Astrocyte (in vitro differentiated cells and primary cell): ENCODE measurements at places on chromosomes 2 and 18.

- no peak for DNase-seq
These were observed 396.5 kb downstream of the TNS1 start for GRCh38 chr2:217606296-217606695.

DNA sequence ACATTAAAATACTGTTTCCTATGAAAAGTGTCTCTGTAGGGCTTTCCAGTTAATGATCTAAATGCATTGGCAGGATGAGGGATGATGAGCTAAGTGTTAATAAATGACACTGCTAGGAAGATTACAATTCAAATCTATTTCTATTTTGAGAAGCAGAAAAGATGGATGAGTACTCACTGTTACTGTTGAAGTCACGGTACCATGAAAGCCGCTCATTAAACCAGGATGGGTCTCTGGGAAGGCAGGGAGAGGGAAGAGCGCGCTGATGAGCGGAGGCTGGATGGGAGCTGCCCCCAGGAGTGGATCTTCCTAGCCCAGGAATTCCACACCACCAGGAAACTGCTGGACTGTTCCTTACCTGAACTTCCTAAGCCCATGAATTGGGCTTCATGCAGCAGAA, 27.1 kb upstream of the TXNDC2 start:
- no peak for DNase-seq

- peak; percentile 94 for DNase-seq
These were observed at the start of gene PSMD14 for GRCh38 chr2:161308178-161308955. TSS of gene PSMD14 (plus strand) at chr2:161308425. CDS start at chr2:161318826, 10,401 bp downstream.

DNA sequence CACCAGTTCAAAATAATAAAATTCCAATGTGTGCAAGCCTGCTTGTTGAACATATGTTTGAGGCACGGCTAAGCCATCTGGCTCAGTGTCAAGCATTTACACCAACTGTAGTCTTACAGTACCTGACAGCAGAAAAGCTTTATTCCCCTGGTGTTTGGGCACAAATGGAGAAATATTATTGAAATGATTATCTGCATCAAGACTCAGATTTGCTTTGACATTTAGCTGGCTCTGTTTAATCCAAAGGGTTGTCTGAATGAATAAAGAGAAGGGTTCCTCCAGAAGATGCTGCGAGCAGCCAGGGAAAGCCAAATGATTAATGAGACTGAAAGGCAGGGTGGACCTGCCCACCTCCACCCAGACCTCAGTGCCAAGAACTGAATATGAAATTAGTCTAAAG, 393.2 kb upstream of the GALNT5 start:
- peak; percentile 44 for DNase-seq

DNA sequence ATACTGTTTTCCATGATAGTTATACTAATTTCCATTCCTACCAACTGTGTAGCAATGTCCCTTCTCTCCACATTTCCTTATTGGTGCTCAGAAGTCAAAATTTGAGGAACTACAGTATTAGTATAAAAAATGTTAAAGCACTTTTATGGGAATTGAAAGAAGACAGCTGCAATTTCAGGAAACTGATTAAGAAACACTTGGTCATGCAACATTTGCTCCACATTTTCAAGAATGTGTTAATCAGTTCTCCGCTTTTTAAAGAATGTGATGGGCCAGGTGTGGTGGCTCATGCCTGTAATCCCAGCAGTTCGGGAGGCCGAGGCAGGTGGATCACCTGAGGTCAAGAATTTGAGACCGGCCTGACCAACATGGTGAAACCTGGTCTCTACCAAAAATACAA, 33.6 kb upstream of the MGAT4A start:
- no peak for DNase-seq

- DNase-seq: no peak
These were observed 226.9 kb downstream of the TMEM163 start for GRCh38 chr2:134491771-134492441.

GRCh38 chr2:119644186-119644585, 34.8 kb upstream of the TMEM177 start:
- DNase-seq: peak; percentile 58
